ENCODE measurements at places on chromosomes 1 and 21. TPM values are rescaled to one million over a fixed set of nuclear protein-coding genes. Genes with fewer than 3 reads are reported as not detected.

OR2AK2 gene
- not detected for total RNA-seq

UBL4B gene
- not detected for total RNA-seq

TTC22 gene
- total RNA-seq: 80.6 TPM

ST6GALNAC3 gene
- 2.5 TPM for total RNA-seq

TAS1R1 gene
- not detected for total RNA-seq

VSIG8 gene
- not detected for total RNA-seq

CCDC28B gene
- 5.1 TPM for total RNA-seq

HES2 gene
- 24.0 TPM for total RNA-seq

SHISA4 gene
- total RNA-seq: 2.0 TPM

GNAT2 gene
- total RNA-seq: 0.32 TPM

OR2T2 gene
- not detected for total RNA-seq

UBE2Q1 gene
- total RNA-seq: 74.1 TPM

MSTO1 gene
- total RNA-seq: 26.2 TPM

TBX15 gene
- not detected for total RNA-seq

TTC13 gene
- total RNA-seq: 47.0 TPM

E2F2 gene
- total RNA-seq: 8.2 TPM

SHE gene
- 3.9 TPM for total RNA-seq

HAO2 gene
- total RNA-seq: not detected

LCK gene
- total RNA-seq: 24.7 TPM

BCAN gene
- not detected for total RNA-seq

NR5A2 gene
- total RNA-seq: 45.5 TPM

C2CD2 gene
- total RNA-seq: 13.3 TPM

PERM1 gene
- not detected for total RNA-seq

All from colonic mucosa (tissue), 4 donors.